ENCODE measurements at places on chromosomes 2 and 18.
A peak's percentile ranks its signal among the peaks of the same experiment; 100 is the strongest.

DNA sequence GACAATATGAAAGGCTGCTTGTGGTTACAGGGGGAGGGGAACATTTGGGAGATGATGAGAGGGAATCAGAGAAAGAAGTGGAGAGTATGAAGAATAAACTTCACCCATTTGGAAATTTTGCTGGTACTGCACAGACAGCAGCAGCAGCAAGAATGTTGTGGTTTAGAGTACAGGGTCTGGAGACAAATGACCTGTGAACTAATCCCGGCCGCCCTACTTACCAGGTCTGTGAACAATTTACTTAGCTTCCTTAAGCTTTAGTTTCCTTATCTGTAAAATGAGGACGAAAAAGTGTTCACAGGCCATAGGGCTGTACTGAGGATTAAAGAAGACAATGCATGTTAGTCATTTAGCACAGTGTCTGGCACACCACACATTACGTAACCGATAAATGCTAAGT lies 685.4 kb upstream of the CELF4 start:
- no peak for DNase-seq

- DNase-seq: no peak
These were observed 140.1 kb downstream of the DSEL start for GRCh38 chr18:67376372-67376771.

GRCh38 chr2:234454433-234454832 lies 42.4 kb downstream of the ARL4C start:
- no peak for DNase-seq

- DNase-seq: peak; percentile 70
These were observed 35.8 kb downstream of the SKOR2 start for GRCh38 chr18:47215554-47216138.

GRCh38 chr18:49226243-49227000 lies 234.0 kb downstream of the DYM start:
- DNase-seq: no peak

GRCh38 chr2:18047213-18047611 lies 168.7 kb downstream of the KCNS3 start:
- DNase-seq: peak; percentile 47

- DNase-seq: no peak
These were observed 34.4 kb upstream of the PDIA6 start for GRCh38 chr2:10847008-10847407.

Measured in AG10803 (cell line).